ENCODE measurements at places on chromosomes 6 and 20.

GRCh38 chr6:37050045-37050853, 44.8 kb downstream of the FGD2 start:
- no peak for DNase-seq

GRCh38 chr6:107275330-107275865, 160.1 kb upstream of the BEND3 start:
- DNase-seq = no peak

- DNase-seq = no peak
Measured at GRCh38 chr6:161414180-161414579, 140.3 kb upstream of the AGPAT4 start.

DNA sequence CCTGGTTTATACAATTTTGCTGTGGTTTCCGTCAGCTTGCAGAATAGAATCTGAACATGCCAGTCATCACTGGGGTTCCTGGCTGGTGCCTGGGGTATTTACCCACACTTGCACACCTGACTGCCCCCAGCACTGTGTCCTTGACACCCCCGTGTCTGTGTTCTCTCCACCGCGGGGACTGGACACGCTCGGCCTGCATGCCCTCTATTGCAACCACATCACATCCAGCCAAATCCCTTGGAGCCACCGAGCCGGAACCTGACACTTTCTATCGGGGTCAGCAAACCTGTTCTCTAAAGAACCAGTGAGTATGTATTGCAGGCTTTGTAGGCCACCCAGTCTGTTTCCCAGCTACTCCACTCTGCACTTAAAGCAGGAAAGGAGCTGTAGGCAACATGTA, 527.5 kb downstream of the PRKN start:
- peak; percentile 33 for DNase-seq

- no peak for DNase-seq
Measured at GRCh38 chr20:47354714-47355488, 1.6 kb downstream of the ZMYND8 start.

GRCh38 chr6:167314180-167314821, 10.6 kb upstream of the TTLL2 start:
- no peak for DNase-seq

- no peak for DNase-seq
Measured at GRCh38 chr6:38116248-38116647, 296.7 kb downstream of the ZFAND3 start.

All from nephron progenitor cell (in vitro differentiated cells).